ENCODE measurements at places on chromosomes 2 and 18.

DNA sequence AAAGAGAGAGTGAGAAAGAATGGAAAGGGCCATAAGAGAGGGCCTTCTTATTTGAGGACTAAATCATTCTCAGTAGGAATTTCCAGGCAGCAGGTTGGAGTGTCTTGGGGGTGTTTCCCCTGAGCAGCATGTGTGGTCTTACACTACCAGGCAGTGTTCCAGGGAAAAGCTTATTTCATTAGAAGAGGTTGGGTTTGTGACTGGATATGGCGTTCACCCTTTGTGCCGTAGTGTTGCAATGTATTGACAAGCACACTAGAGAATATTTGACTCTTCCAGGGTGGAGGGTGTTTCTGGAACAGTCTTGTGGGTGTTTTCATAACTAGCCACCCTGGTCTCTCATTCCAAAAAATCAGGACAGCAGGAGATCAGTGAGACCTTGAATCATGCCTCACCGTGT is 105.5 kb downstream of the NRP2 start:
- no peak for DNase-seq

DNA sequence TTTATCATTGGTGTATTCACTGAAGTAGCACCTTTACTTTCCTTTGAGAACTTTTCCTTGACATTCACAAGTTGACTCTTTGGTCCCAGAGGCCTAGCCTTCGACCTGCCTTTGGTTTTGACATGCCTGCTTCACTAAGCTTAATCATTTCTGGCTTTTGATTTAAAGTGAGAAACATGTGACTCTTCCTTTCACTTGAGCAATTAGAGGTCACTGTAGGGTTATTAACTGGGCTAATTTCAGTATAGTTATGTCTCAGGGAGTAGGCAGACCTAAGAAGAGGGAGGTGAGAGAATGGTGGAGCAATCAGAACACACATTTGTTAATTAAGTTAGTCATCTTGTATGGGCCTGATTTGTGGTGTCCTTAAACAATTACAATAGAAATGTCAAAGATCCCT is 1040.7 kb upstream of the SLC39A10 start:
- no peak for DNase-seq

DNA sequence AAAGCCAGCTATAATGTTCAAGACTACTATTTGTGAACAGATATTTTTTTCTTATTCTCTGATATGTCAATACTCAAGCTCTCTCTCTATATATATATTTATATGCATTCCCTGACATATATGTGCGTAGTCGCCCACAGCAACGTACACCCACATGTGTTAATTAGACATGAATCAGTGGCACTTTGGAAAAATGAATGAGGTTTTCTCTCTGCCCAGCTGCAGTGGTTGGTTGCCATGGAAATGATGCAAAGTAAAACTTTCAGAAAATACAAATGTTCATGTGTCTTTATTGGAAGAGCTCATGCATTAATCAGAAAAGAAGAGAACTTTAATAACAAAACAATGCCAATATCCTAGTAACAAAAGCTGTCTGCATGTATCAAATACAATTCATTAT is 34.7 kb downstream of the UNC80 start:
- DNase-seq: no peak

- DNase-seq: no peak
These were observed 261.6 kb downstream of the ASXL3 start for GRCh38 chr18:33839452-33840211.

DNA sequence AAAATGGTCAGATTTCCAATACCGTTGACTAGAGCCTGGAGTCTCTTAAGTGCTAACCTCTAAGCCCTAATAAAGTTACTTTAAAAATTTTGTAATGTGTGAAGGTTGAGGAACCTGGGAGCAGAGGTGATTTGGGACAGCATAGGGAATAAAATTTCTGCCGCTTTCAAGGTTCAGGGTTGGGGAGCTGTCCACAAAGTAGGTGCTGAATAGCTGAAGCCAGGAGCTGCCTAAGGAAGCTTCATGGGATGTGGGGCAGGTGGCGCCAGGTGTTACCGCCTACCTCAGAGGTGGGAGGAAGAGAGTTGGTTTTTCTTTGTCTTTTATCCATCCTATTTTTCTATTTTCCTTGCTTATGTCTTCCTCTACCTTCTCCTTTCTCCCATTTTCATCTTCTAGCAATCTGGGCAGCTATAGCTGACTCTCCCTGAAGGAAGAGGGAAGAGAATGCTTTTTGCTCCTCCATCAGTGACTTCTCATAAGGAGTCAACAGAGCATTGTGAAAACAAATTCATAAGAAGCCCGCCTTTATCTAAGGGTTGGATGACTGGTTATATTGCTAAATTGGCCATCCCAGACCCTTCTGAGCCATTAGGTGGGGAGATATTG is 178.7 kb downstream of the CLIP4 start:
- no peak for DNase-seq

GRCh38 chr2:160478660-160479059 is 14.9 kb downstream of the RBMS1 start:
- DNase-seq: no peak

GRCh38 chr2:120560330-120560729 is 175.3 kb upstream of the GLI2 start:
- DNase-seq: no peak

DNA sequence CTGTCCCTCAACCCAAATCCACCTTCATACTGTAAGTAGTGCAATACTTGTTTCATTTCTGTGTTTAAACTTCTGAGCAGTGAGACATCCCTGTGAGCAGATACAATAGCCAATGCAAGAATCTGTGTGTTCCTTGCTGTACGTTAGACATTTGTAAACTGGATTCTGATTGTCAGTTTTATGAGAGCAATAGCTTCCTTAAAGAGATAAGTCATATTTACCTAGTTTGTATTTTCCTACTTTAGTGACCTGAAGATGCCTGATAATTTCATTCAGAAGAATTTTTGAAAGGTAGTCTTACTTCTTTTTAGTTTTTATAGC is 90.7 kb downstream of the DPP4 start:
- no peak for DNase-seq

GRCh38 chr18:56647951-56648893 is 2.9 kb upstream of the WDR7 start:
- DNase-seq: no peak

- DNase-seq: no peak
These were observed 1274.5 kb upstream of the CRIM1 start for GRCh38 chr2:35081001-35081621.

GRCh38 chr2:128591022-128591860 is 272.6 kb upstream of the HS6ST1 start:
- DNase-seq: no peak

- DNase-seq: no peak
These were observed 469.0 kb downstream of the SLC4A3 start for GRCh38 chr2:220096406-220096805.

- no peak for DNase-seq
These were observed 1.0 kb downstream of the AGAP1 start for GRCh38 chr2:235494716-235495372.

- DNase-seq: no peak
These were observed 48.1 kb downstream of the CYTIP start for GRCh38 chr2:157395811-157396210.

DNA sequence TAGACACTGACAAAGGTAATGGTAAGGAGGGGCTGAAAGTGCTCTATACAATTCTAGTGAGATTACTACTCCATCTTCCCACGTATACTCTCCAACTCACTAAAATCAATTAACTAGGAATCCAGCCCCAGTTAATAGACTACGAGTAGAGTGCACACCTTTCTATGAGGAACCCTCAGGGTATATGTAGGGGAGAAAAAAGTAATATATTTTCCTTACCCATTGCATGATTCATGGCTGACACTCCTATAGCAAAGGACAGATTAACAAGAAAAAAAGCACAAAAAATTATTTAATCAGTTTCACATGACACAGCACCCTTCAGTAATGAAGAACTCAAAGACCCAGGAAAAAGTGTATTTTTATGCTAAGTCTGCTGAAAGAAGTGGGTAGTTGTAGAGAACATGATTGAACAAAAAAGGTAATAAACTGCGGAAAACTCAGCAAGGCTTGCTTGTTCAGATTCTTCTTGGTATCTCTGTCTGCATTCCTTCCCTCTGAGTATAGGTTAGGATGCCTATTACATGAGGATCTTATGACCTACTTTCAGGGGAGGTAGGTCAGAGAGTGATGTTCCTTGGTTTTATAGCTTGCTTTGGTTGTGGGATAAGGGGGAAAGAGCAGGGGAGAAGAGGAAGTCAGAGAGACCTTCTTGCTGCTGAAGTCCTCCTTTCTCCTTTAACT is 342.0 kb upstream of the DLGAP1 start:
- DNase-seq: no peak

- DNase-seq: no peak
These were observed 102.0 kb downstream of the SH3RF3 start for GRCh38 chr2:109230941-109231420.

DNA sequence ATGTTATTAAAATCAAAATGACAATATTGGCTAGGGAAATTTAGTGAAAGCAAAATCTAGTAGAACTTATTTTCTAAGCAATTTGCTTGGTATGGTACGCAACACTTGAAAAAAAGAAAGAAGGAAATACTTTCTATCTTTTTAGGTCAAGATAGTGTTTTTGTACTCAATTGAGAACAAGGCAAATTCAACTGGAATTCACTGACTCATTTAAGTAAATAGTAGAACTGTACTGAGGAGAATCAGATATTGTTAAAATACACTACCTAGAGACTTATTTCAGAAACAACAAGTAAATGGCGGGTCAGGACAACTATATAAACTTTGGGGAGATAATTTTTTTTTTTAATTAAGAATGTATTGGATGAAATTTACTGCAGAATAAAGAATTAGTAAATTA is 18.9 kb downstream of the ZRANB3 start:
- no peak for DNase-seq

DNA sequence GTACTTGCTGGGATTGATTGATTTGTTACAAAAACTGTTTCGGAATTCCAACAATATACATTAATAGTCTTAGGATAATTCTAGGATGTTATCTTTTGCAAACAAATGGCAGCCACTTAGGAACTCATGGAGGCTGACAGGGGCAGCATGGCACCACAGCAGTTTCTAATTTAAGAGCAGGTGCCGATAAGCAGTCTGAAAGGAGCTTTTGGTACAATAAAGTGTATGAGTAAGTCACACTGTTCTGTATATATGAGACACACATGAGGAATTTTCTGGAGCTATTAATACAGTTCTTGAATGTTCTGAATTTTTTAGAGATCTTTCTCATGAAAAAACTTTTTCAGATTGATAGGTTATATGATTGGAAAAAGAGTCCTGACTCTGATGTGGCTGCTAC is 52.2 kb downstream of the EIF5B start:
- no peak for DNase-seq

GRCh38 chr2:138187221-138187620 is 222.9 kb downstream of the HNMT start:
- DNase-seq: no peak

DNA sequence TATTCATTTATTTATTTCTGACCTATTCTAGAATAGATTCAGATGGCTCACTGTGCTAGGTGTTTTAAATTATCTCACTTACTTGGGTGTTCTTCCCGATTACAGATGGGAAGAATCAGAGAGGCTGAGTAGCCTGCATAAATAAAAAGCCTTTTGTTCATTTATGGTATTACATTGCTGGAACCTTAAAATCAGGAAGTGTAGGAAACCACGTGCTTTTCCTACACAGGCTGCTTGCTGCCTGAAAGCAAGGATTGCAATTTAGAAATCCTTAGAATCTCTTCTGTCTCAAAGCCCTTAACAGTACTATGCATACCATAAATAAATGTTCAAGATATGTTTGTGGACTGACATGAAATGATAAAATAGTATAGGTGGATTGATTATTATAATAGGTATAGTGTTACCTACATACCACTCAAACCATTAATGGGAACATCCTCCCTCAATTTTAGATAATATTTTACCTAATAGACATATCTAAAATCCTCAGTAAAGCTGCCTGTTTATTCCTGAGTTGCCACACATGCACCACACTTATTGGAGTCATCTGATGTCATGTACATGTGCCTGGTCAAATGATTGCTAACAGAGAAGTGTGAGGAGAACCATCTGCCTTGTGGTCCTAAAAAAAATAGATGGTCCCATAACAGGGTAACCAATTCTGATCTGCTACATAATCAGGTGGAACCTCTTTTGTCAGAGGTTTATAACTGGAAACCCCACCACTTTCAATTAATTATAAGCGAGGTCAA is 73.5 kb upstream of the C2orf15 start:
- no peak for DNase-seq

GRCh38 chr2:223950448-223951347 is 5.6 kb upstream of the WDFY1 start:
- no peak for DNase-seq

DNA sequence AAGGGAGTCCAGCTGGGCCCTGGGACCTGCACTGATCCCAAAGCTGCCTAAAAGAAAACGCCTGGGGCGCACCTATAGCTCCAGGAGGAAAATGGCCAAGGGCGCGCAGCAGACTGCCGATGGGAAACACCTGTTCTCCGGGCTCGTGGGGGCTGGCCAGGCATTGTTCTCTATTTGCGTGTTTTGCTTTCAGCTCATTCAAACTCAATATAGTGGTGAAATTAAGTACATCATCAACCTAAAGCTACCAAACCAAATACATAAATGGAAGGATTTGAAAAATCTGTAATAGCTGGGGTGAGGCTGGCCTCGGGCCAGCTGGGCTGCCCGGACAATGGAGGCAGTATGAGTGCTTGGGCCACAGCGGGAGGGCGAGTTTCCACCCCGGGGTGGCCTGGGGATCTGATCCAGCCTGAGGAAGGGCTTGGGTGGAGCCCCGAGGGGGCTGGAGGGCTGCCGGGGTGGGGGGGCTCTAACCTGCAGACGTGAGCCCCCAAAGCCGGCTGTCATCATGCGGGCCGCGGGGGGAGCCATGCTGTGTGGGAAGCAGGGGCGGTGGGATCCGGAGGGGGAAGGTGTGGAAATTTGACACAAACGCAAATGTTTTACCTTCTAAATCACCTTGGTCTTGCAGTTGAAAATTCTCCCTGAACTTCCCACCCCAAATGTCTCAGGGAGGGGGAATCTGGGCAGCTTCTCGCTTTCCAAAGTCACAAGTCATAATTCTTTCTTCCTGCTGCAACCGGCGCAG is 77.6 kb downstream of the ASB1 start:
- no peak for DNase-seq

DNA sequence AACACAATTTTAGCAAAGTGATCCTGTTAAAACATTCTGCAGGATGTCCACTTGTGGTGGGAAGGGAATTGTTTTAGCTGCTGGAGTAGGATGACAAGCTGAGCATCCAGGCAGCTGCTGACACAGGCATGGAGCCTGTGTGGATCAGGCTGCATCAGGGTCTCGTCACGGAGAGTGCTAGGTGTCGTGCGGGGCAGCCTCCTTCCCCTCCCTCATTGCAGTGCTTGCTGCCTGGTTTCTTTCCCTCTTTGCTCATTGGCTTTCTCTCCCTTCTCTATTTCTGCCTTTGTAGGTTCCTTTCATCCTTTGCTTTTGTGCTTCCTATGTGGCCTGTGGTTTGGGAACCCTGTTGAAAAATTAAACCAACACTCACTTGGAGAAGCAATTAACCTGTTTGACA is 172.9 kb downstream of the TPGS2 start:
- DNase-seq: no peak
